ENCODE measurements at places on chromosomes 12 and 14. TPM values are rescaled to one million over a fixed set of nuclear protein-coding genes. Genes with fewer than 3 reads are reported as not detected.

GRCh38 chr12:93380480-93381121, 2.9 kb downstream of the NUDT4 start:
- DNase-seq = peak; percentile 83

DNA sequence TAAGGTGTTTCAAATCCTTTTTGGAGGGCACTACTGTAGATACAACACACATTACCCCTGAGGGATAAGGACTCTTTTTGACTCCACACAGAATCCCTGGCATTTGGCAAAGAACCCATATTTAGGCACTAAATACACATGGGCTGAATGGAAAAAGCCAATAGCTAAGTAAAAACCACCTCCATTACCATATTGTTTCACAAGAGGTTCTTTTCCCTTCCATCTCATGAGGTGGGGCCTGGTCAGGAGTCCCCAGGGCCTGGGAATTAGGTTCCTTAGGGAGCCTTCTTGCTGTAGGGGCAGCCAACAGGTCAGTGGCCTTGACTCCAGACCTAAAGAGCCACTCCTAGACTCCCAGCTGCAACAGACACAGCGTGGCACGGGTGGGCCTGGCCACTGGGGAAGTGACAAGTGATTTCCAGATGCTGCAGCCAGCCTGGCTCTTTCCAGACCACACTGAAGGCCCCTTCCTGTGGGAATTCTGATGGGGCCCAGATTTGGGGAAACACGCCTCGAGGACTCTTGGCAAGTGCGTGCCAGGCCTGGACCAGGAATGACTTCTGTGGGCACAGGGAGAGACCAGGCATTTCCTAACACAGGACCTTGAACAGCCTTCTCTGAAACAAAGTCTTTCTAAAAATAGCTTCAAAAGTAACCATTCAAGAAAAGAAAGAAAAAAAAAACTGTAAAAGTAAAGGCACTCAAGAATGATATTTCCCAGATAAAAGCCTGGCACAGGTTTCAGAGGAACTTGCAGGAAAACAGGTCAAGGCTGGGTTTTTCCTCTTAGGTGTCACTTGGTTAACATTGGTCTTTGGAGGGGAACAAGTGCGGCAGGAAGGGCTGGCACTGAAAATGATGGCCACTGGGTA, 18.1 kb downstream of the SSH1 start:
- peak; percentile 94 for DNase-seq

- DNase-seq = no peak
These were observed 18.2 kb downstream of the BICDL1 start for GRCh38 chr12:120007272-120007671.

DNA sequence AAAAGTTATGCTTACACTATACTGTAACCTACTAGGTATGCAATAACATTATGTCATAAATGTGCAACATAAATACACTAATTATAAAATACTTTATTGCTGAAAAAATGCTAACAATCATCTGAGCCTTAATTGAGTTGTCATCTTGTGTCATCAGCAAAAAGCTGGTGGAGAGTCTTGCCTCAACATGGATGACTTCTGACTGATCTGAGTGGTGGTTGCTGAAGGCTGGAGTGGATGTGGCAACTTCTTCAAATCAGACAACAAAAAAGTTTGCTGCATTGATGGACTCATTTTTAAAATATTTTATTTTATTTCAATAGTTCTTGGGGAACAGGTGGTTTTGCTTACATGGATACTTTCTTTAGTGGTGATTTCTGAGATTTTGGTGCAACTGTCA, 93.9 kb upstream of the AMN1 start:
- DNase-seq = no peak

- no peak for DNase-seq
These were observed 314.3 kb downstream of the TRHDE start for GRCh38 chr12:72586456-72586855.

- DNase-seq = no peak
These were observed 47.4 kb downstream of the CALM1 start for GRCh38 chr14:90444077-90444696.

DNA sequence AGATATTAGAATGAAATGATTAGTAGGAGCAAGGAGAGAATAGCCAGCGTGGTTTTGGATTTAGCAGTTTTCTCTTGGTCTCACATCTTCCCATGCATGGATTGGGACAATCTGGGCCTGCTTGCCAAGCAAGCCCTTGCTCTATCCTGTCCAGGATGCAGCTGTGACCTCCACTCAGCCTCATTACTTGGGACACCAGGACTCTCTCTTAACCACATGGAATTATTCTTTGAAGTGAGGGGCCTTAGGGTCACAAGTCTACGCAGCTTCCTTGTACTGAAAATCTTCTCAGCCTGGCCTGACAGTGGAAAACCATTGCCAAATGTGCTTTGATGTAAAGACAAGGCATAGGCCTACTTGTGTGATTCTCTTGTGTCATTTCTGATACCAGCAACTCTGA, 28.0 kb upstream of the DCN start:
- no peak for DNase-seq

DNA sequence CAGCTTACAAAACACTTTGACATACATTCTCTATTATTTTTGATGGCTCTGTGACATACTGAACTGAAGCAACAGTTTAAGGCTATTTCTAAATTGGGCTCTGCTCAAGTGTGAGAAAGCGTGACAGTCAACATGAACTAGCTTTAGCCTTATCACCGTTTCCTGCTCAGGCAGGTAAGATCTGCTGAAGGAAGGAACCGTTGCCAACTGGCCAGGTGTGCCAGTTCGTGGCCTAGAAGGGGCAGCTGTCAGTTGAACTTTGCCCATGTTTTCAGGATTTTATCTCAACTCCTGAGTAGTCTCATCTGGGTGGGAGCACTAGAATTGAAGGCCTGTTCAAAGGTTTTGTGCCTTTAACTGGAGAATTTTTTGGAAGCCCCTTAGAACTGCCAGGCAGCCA, 79.5 kb downstream of the ETV6 start:
- DNase-seq = no peak

- no peak for DNase-seq
These were observed 92.6 kb downstream of the PDE3A start for GRCh38 chr12:20460956-20461355.

DNA sequence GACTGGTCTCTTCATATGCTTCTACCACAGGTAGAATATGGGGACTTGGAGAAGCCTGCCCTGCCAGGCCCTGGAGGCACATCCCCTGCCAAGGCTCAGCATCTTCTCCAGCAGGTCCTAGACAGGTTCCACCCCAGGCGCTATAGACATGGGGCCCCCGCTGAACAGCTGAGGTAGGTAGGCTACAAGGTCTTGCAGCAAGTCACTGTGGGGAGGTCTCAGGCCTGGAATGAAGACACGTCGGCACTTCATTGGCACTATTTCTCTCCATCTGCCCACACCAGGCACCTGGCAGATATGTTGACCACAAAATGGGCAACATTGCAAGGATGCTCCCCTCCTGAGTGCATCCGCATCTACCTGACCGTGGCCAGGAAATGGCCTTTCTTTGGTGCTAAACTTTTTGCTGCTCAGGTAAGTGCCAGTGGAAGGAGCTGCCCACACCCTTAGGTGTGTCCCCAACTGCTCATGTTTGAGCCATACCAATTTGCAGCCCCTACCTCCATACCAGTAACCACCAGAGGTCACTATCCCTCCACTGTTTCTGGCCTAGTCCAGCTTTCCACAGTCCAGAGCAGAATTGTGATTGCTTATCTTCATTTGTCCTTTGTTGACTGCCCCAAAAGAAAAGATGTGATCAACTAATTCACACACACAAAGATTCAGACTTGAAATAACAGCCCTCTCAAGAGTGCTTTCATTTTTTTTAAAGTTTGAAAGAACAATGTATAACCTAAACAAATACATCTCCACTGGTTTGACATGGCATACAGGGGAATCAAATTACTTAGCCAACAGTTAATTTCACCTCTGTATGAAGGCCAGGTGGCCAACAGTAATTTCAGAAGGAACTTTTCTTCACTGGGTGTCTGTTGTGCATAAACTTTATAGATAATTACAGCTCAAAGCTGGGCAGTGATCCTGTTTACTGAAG, 16.1 kb downstream of the PIGH start:
- peak; percentile 62 for DNase-seq

DNA sequence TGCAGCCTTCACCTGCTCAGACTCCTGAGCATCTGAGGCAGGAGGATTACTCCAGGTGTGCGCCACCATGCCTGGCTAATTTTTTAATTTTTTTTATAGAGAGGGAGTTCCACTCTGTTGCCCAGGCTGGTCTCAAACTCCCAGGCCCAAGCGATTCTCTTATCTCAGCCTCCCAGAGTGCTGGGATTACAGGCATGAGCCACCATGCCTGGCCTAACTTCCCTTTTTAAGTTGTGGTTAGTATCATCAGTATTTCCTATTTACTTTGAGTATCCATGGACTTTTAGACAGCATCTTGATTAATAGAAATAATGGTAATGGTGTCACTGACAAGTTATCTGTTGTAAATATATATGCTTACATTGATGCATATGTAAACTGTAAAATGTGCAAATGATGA, 116.9 kb downstream of the FGD4 start:
- no peak for DNase-seq

- DNase-seq = no peak
These were observed 4.2 kb downstream of the CALM1 start for GRCh38 chr14:90400904-90401561.

DNA sequence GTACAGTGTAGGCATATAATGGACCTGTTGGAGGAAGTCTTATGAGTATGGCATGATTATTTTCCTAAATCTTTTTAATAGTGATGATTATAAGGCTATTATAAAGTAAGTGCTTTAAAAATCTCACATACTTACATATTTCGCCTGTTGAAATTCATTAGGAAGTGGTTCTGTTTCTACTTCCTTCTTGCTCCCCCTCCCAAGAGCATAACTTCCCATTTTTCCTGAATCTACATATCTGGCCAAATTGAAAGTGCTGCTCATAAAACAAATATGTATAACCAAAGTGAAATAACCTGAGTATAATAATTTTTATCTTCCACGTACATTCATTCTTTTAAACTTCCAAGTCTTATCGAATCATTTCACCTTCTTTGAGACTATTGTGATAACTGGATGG, 455.6 kb upstream of the SEL1L start:
- no peak for DNase-seq

GRCh38 chr12:57888409-57889157, 42.1 kb upstream of the CTDSP2 start:
- peak; percentile 76 for DNase-seq

MAP3K9 gene
- total RNA-seq = 0.33 TPM

HOTAIR gene
- not detected for total RNA-seq

RNASE4 gene
- total RNA-seq = 4.8 TPM

LPAR5 gene
- total RNA-seq = not detected

SYNDIG1L gene
- not detected for total RNA-seq

FGF23 gene
- not detected for total RNA-seq

CCDC60 gene
- not detected for total RNA-seq

RAB5B gene
- total RNA-seq = 47.8 TPM

All from fibroblast of the aortic adventitia (primary cell).